ENCODE measurements at places on chromosomes 1 and 21.

- peak; percentile 49 for DNase-seq
Measured at GRCh38 chr1:27605796-27606707, 2.1 kb upstream of the AHDC1 start.

GRCh38 chr1:30300669-30301068, 422.7 kb downstream of the MATN1 start:
- DNase-seq = no peak

DNA sequence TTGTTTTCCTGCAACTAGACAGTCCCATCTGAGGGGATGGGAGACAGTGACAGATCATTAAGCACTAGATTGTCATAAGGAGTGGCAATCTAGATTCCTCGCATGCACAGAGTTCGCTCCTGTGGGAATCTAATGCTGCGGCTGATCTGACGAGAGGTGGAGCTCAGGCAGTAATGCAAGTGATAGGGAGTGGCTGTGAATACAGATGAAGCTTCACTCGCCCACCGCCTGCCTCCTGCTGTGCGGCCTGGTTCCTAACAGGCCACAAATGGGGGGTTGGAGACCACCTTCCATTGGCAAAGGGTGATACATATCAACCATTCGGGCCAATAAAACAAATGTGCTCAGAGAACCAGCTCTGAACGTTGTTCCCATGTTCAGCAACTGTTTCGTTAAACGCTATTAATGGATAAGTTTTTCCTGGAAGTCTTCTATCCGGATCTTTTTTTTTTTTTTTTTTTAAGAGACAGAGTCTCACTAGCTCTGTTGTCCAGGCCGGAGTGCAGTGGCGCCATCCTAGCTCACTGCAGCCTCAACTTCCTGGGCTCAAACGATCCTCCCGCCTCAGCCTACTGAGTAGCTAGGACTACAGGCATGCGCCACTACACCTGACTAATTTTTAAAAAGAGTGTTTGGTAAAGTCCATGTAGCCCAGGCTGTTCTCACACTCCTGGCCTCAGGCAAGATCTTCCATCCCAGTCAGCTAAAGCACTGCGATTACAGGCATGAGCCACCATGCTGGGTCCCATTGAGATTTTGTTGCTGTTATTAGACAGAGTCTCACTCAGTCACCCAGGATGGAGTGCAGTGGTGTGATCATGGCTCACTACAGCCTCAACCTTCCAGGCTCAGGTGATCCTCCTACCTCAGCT, 8.7 kb upstream of the RSRP1 start:
- DNase-seq = no peak

- DNase-seq = no peak
Measured at GRCh38 chr1:22688466-22688865, 22.2 kb upstream of the EPHB2 start.

- no peak for DNase-seq
Measured at GRCh38 chr1:150568594-150568966, 10.8 kb downstream of the MCL1 start.

GRCh38 chr1:171139890-171140289, 45.2 kb upstream of the FMO2 start:
- DNase-seq = no peak

GRCh38 chr1:202047977-202048376, 37.6 kb downstream of the ELF3 start:
- DNase-seq = no peak

GRCh38 chr1:11283151-11283550, 10.2 kb downstream of the UBIAD1 start:
- no peak for DNase-seq

- DNase-seq = no peak
Measured at GRCh38 chr1:116379057-116379630, 6.1 kb downstream of the ATP1A1 start.

- DNase-seq = no peak
Measured at GRCh38 chr1:173758980-173759379, 44.2 kb downstream of the KLHL20 start.

- no peak for DNase-seq
Measured at GRCh38 chr21:34989337-34990151, 59.6 kb downstream of the RUNX1 start.

GRCh38 chr21:29367335-29367734, 68.6 kb downstream of the BACH1 start:
- no peak for DNase-seq

DNA sequence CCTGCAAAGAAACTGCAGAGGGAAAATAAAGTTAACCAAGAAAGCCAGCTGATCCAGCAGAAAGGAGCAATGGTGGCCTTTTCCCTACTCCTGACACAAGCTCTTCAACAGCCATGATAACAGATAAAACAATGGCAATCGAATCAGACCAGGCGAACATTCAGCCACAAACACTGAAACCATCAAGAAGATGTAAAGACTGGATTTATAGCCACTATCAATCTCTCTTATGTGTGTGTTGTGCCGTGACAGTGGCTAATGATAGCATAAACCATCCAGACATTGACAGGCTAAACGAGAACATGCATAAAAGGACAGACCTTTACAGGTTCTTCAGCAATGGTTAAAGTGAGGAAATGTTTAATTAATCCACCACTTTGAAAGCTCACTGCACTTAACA, 78.1 kb upstream of the RAB4A start:
- DNase-seq = no peak

DNA sequence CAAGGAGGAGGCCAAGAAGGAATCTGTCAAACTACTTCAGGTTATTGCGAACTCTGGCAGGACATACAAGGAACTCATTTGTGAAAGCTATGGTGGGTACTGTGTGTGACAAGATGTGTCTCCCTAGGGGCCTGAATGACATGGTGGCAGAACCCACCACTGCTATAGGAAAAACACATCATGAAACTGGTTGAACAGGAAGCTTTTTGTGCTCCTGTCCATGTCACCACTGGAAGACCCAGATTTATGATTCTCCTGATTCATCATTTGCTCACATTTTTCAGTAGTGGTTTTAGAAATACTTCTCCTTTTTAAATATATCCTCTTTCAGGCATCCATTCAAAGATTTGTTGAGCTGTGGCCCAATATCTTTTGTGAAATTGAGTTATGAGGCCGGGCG, 23.6 kb downstream of the ARMH1 start:
- DNase-seq = no peak

- no peak for DNase-seq
Measured at GRCh38 chr1:245094954-245095353, 59.8 kb upstream of the KIF26B start.

DNA sequence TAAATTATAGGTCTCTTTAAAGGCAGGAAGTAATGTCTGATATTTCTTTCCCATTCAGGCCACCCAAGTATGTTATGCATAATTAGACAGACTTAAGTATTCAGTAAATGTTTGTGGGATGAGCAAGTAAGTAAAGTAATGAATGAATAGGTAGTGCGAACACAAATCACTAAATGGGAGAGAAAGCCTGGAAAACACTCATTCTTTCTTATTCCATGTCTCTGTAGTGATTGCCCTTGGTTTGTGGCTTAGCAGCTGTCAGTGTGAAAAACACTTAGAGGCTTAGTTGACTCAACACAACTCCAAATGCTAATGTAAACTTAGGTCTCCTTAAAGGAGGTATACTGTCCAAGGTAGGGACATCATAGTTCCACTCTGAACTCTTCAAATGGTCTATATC, 182.5 kb downstream of the ZC3H11B start:
- no peak for DNase-seq

DNA sequence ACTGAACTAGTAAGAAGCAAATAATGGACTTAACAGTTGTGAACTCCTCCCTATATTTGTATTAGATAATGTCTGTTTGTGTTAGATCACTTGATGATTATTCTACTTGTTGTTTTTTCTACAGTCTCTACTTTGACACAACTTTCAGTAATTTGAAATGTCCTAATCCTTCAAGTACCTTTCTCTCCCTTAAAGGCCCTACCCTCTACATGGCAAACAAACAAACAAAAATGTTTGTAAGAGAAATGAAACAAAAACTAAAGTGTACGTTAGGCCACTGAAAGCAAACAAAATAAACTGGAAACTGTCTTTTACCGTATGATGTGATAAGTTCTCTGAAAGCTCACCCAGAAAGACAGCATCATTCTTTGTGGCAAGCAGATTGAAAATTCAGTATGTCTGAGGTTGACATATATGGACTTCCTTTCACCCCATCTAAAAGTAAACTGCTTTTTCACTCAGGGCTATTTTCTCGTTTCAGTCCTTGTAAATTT, 255.9 kb upstream of the SNX7 start:
- DNase-seq = no peak

DNA sequence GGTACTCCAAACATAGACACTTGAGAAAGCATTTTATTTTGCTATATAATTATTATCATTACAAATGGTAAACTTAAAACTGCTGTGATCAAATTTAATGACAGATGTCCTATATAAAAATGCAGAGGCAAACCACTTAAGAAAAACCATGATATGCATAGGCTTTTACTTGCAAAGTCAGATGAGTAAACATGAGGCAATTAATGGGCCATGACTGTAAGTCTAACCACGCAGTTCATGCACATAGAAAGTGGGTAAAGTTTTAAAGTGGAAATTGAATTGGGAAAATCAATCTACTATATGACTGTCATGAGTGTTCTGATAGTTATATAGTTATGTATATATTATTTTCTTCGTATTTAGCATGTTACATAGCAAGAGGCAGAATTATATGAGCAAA, 219.2 kb downstream of the PTPRC start:
- no peak for DNase-seq

DNA sequence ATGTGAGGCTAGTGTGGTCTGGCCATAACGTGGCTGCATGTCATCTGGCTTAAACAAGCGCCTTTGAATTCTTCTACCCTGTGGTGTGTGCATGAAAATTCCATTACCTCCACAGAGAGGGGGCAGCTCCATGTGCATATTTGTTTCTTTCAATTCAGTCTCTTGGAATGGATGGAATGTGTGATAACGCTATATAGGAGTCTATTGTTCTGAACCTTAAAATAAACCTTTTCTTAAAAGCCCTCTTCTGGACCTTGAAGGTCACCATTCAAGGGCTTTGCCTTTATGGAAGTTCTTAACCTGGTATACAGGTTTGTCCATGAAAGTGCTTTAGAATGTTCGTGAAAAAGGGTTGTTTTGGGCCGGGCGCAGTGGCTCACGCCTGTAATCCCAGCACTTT, 118.2 kb upstream of the ADGRL2 start:
- no peak for DNase-seq

DNA sequence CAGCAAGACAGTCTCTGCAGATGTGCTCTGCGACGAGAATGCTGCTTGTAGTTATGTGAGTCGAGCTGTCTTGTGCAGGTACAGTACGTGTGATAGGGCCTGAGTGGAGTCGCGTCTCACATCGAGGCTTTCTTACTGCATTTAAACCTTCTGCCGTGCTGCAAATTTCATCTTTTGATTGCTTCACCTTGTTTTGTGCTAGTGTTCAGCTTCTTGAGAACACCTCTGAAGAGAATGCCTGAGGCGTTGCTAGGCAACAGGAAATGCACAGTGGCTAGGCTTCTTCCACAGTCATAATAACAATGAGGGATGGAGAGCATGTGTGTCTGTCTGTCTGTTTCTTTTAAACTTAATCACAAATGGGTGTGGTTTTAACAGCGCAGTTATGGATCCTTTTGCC, 52.9 kb downstream of the MRPS6 start:
- DNase-seq = no peak

GRCh38 chr1:116075990-116076389, 35.2 kb upstream of the MAB21L3 start:
- DNase-seq = no peak

- DNase-seq = peak; percentile 9
Measured at GRCh38 chr1:222754366-222755139, 17.6 kb downstream of the FAM177B start.

DNA sequence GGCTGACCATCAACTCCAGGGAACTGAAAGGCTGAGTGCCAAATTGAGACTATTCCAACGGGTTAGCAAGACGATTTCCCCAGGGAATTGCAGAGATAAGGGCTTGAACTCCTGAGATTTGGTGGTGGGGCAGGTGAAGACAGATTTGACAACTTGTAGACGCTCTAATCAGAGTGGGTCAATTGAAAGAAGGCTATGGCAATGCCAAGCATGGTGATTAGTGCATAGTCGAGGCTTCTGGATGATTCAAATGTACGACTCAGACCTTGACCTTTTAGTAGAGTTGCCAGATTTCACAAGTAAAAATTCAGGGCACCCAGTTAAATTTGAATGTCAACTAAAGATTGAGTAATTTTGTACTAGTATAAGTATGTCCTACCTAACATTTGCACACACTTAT, 302.1 kb upstream of the SPAG17 start:
- DNase-seq = no peak

DNA sequence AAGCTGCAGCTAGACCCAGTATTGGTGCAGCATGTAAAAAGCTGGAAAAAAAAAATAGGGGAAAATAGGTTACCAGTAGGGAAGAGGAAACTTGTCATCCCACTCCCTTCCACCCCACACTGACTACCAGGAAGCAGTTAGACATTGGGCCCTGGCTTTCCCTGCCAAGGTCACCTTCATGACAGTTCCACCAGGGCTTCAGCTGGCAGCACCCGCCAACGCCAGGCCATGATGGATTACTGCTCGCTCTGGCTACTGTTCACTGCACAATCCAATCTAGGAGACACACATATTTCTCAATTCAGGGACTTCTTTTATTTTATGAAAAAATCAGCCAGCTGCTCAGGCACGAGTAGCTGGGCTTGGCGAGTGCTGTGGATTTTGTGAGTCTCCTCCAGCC, 127.7 kb downstream of the DMRTA2 start:
- no peak for DNase-seq

GRCh38 chr1:227775841-227776240, 39.6 kb upstream of the PRSS38 start:
- DNase-seq = no peak

DNA sequence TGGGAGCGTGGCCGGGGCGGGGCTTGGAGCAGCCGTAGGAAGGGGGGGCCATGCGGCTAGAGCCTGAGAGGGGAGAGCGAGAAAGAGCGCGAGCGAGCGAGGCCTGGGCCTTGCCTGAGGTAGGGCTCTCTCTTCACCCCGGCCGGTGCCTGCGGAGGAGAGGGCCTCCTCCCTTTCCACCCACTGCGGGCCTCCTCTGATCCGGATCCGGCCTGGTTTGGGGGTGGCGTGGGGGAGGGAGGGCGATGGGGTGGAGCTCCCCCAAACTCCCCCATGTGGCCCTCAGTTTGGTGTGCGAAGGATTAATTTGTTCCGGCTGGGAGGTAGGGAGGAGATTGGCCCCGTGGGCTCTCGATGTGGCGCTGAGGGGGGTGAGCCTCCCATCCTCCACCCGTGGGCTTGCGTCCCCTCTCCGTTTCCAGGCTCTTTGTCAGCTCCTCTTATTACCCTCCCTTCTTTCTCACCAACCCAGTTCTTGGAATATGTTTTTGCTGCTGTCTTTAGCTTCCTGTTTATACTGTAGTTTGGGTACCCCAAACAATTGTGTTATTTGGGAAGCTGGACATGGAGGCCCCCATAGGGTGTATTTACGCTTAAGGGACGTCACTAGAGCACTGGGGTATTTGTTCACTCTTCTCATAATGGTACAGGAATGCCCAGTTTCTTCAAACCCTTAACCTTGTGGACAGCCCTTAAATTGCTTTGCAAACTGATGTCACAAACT, 685 bp downstream of the UBAP2L start:
- DNase-seq = peak; percentile 35

Data from amygdala (tissue), 56 donors.